Stimulated activated CD4-positive, alpha-beta T cell treated with anti-CD3 and anti-CD28 coated beads, Interleukin-1b, Interleukin-23, amount 100 ng/mL, for 24 hours (primary cell): ENCODE measurements at places on chromosomes 5 and 9.
A peak's percentile ranks its signal among the peaks of the same experiment; 100 is the strongest.

- no peak for DNase-seq
These were observed 2.0 kb upstream of the MEF2C start for GRCh38 chr5:88885002-88885401.

- DNase-seq = no peak
These were observed 5.5 kb downstream of the EPB41L4A start for GRCh38 chr5:112413611-112414010.

- no peak for DNase-seq
These were observed 133.3 kb upstream of the ADRA1B start for GRCh38 chr5:159782995-159783300.

GRCh38 chr5:82142928-82143577 is 135.1 kb downstream of the RPS23 start:
- DNase-seq = no peak

DNA sequence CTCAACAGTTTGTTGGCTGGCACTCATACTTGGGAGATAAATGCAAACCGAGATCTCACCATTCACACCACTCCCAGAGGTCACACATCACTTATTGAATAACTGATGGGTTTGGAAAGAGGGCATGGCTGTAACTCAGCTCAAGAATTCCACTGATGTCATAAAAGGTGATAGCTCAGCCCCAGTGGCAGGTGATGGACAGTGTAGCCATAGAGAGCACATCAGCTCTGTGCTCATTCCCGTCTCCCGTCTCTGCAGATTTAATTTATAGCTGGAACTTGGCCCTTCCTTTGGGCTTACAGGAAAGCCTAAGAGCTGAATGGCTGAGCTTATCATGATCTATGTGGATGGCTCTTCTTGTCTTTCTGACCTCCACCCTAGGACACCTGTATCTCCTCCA is 59.8 kb downstream of the INSYN2B start:
- DNase-seq = no peak

DNA sequence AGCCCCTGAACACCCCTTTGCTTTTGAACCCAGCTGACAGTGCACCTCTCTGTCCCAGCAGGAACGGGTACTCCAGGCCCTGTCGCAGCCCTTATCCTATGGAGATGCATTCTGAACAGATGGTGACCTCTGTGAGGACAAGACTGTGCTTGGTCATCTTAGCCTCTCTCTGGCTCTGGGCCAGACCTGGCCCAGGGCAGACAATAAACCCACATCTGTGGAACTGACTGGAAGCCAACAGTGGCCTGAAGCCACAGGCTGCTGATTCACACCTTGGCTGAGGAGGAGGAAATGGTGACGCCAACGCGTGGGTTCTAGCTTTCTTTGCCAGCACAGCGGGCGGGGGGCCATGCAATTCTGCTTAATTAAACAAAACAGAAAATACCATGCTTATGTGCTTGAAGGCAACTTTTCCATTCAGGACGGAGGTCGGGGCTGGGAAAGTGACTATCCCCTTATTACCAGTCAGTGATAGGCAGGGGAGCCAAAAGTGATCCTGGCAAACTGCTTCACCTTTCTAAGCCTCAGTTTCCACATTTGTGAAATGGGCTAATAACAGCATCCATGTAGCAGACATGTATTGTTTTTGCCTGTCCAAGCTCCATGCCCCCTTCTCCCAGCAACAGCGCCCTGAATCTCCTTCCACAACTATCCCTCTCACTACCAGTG is 10.8 kb downstream of the SH3PXD2B start:
- no peak for DNase-seq

GRCh38 chr9:117403403-117403811 is 11.4 kb downstream of the ASTN2 start:
- DNase-seq = no peak

- no peak for DNase-seq
These were observed 212.4 kb downstream of the SAXO1 start for GRCh38 chr9:18820566-18821095.

- no peak for DNase-seq
These were observed 98.0 kb downstream of the EDIL3 start for GRCh38 chr5:84286662-84287061.

- DNase-seq = no peak
These were observed 70.4 kb upstream of the IFNE start for GRCh38 chr9:21552244-21553170.

GRCh38 chr5:95369782-95370181 is 21.4 kb upstream of the FAM81B start:
- DNase-seq = no peak

DNA sequence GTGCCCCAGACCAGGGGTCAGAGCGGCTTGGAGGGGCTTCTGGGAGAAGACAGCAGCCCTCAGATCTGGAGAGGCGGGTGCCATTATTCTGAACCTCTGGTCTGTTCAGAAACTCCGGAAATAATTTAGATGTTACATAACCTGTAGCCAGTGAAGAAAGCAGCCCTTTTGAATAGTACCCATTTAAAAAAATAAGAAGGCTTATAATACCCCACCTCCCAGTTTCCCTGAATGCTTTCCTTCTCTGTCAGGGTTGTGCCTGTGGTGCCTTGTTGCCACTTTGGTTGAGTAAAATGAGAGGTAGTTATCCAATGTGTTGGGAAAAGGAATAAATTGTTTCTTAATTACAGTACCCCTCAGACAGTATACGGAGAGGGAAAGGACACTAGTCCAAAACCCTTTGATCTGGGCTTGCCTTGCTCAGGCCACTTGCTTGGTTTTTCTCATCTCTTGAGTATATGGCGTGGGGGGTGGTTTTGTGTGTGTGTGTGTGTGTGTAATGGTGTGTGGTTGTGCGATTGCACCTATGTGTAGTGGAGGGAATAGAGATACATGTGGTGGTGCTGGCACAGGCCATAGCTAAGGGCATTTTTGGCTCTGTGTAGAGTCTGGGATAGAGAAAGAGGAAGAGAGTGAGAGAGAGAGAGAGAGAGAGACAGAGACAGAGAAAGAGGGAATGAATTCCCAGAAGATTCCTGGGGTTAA is 59.1 kb upstream of the TLR4 start:
- no peak for DNase-seq

DNA sequence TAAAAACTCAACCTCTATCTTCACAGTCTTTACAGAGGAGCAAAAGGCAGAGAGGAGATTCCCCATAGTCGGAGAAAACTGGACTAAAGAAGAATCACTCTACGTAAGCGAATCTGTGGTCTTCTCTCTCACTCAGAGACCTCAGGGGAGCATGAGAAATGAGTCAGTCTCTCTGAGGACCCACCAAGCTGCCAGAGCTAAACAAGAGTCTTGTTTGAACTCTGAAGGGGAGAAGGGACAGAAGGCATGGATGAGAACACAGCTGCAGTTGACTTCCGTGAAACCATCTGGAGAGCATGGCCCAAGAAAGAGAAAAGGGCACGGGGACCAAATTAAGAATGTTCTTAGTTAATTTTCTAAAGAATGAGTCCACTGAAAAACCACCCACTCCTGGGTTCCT is 12.8 kb upstream of the MAN2A1 start:
- no peak for DNase-seq

DNA sequence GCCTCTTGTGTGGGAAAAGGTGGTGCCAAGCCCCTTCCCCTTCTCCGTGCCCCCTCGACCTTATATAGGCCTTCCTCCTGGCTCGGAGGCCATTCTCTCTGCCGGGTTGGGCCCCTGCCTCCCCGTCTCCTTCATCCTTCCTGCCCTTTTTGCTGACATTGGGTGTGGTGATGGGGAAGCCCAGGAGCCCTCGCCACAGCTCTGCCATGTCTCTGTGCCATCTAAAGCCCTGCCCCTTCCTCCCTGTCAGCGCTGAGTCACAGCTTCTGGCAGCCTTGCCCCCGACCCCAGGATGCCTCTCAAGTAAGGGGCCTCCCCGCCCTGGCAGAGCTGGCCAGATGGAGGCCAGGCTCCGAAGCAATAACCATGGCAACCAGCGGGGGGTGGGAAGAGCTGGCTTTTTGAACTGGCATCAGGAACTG is 30.4 kb downstream of the JADE2 start:
- peak; percentile 86 for DNase-seq

DNA sequence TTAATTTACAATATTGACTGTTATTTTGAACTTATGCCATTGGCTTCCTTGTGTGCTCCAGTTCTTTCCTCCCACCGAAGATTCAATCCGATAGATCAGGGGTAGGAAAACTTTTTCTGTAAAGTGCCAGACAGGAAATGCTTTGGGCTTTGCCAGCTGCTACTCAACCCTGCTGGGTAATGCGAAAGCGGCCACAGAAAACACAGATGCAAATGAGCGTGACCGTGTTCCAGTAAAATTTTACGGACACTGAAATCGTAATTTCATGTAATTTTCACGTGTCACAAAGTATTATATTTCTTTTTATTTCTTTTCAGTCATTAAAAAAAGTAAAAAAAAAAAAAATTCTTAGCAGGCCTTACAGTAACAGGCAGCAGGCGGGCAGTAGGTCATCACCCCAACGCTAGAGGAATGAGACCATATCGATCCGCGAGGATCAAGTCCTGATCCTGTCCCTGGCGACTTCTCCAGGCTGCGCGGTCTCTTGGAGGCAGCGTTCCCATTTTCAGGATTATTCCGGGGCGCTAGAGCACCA is 599 bp downstream of the NMRK1 start:
- no peak for DNase-seq

DNA sequence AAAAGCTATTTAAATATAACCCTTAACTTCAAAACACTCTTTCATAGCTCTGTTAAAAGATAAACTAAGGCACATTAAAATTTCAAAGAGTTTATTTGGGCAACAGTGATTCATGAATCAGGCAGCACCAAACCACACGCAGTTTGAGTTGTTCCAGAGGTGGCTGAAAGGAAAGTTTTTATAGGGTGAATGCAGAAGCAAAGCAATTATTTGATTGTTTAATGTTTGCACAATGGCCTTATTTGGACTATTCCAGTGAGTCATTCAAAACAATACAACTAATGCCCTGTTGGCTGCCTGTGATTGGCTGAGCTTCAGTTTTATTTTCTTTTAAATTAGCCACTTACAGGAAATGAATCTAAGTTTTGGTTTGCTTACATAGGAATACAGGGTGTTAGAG is 125.3 kb downstream of the CEP120 start:
- no peak for DNase-seq

DNA sequence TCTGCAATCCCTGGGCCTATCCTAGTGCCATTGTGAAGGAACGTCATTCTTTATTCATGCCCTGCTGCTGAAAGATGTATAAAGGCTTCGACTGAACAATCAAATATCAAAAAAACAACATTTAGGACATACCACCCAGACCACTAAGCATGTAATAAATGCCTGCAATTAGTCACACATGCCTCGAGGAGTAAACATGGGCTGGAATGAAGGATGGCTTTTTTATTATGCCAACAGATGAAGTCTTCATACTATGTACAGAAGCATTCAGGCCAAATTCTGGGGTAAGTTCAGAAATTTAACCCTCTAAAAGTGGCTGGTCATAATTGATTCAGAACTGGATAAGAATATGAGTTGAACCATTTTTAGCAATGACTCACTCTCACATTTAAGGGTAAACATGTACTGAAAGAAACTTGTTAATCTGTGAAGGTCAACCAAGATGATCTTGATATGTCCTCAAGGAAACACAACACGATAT is 38.1 kb downstream of the FAM240B start:
- no peak for DNase-seq

DNA sequence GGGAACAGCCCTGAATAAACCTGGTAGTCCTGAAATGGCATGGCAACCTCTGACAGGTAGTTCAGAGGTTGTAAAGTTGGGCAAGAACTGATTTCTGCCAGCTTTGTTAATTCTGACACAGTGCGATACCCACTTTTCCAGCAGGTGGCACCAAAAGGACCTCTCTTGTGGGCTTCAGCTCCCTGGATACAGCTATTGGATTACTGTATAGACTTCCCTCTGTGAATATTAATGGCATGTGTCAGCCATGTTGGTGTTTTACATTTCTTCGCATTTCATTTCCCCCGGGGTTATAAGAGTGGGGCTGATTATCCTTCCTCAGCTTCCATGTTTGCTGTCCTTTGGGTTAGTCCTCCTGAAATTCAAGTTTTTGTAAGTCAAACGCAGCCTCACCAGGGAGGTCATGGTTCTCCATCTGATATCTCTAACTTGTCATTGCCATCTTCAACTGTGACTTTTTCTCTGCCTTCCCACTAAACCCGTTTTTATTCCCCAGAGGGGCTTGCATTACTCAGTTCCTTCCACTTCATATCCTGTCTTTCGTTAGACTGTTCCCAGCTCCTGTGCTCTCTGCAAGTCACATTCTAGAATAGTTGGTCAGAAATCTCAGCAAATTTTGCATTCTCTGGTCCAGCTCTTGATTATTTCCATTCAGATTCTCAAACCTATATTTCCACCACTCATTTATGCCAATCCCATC is 135.6 kb downstream of the LIFR start:
- no peak for DNase-seq

- DNase-seq = no peak
These were observed 58.3 kb downstream of the SVEP1 start for GRCh38 chr9:110521206-110521605.

- no peak for DNase-seq
These were observed 34.6 kb upstream of the SEMA4D start for GRCh38 chr9:89532478-89532877.

DNA sequence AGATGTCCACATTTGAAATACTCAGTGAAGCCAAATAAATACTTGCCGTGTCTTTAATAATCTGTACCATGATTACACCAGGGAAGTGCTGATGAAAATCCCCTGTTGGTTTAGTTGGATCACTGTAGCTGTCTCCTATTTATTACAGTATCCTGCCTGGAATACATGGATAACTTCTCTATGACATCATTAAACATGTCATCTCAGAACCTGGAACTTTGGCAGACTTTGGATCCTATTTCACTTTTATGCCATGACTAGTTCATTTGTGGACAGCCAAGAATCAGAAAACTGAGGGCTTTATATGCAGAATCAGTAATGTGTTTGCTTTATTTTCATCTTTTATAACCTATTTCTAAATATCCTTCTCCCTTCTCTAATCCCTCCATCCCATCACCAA is at the start of gene TXNDC8:
Gene TXNDC8, minus strand, starts transcription at position 137 of the 400 bp plus-strand sequence.
- DNase-seq = no peak

DNA sequence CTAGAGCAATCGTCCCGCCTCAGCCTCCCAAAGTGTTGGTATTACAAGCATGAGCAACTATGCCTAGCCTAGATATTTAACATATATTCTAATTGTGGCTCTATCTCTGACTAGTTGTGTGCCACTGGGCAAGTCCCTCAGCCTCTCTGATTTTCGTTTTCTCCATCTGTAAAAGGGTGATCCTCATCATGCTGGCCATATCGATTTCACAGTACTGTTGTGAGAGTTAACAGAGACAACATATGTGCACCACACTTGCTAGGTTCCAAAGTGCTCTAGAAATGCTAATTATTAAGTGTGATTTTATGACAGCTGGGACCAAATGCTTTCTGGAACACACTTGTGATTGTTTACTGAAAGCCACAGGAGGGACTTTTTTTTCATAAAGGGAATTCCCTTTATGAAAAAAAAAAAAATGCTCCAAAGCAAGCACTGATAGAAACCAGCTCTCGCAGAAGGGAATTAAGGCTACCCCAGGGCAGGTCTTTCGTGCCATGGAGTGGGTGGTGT is 78.5 kb upstream of the EPB41L4B start:
- no peak for DNase-seq

- no peak for DNase-seq
These were observed 32.2 kb downstream of the FRMPD1 start for GRCh38 chr9:37682951-37683350.
